ENCODE measurements at places on chromosomes 7 and 10.
A peak's percentile ranks its signal among the peaks of the same experiment; 100 is the strongest.

- no peak for DNase-seq
Observed at GRCh38 chr7:117750612-117751563, 122.4 kb downstream of the CTTNBP2 start.

GRCh38 chr7:135291809-135292253 is 58.2 kb downstream of the STRA8 start:
- no peak for DNase-seq

GRCh38 chr7:95478272-95479037 is 7.3 kb upstream of the ASB4 start:
- DNase-seq: peak; percentile 18

DNA sequence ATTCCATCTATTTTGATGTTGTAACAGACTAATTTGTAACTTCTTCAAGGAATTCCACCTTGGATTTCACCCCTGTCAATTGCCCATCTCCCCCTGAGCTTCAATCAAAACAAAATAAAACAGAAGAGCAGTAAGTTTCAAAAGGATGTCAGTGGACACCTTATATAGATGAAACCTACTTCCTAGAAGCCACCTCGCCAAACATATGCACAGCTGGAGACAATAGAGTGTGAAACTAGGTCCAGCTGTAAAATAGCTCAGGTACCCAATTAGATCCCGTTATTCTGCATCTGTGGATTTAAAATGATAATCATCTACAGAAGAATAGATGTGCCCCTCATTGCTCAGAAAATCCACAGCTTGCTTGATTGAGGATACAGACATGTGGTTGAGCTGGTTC is 598.6 kb downstream of the SH2D4B start:
- no peak for DNase-seq

DNA sequence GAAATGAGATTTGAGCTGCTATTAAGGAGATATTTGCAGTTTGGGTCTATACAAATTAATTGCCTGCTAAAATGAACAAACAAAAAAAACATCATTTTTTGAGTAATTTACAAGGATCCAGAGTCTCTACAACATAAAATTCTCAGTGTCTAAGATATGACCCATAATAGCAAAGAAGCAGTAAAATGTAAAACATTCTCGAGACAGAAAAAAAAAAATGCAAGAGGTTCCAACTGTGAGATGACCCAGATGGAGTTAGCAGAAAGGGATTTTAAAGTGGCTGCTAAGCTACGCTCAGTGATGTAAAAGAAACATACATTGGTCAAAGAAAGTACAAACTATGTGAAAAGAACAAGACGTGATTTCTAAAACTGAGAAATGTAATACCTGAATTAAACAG is 471.0 kb downstream of the SH2D4B start:
- no peak for DNase-seq

GRCh38 chr7:11858026-11858425 is 26.0 kb upstream of the THSD7A start:
- DNase-seq: no peak

- DNase-seq: no peak
Observed at GRCh38 chr7:12578930-12579640, 8.6 kb downstream of the SCIN start.

DNA sequence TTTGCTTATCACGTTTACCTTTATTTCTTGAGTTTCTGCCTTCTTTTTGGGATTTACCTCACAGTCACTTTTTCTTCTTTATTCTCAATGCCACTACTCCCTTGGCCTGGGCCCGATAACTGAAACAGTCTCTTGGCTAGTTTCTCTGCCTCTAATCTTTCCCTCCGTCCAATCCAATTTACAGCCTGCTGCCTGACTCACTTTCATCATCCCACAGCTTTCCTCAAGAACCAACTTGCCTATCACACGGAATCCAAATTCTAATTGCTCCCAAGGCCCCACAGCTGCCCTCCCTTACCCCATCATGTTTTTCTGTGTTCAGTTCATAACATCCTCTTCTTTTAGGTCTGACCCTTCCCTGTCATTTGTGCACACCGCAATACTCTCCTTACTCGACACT is 121.4 kb downstream of the HIPK2 start:
- no peak for DNase-seq

- no peak for DNase-seq
Observed at GRCh38 chr10:92327445-92328433, 36.8 kb downstream of the MARCHF5 start.

- DNase-seq: no peak
Observed at GRCh38 chr7:128422842-128423241, 13.1 kb upstream of the IMPDH1 start.

- DNase-seq: no peak
Observed at GRCh38 chr10:103498936-103499638, 5.6 kb downstream of the NEURL1 start.

GRCh38 chr10:94846204-94846603 is 83.7 kb downstream of the CYP2C19 start:
- no peak for DNase-seq

DNA sequence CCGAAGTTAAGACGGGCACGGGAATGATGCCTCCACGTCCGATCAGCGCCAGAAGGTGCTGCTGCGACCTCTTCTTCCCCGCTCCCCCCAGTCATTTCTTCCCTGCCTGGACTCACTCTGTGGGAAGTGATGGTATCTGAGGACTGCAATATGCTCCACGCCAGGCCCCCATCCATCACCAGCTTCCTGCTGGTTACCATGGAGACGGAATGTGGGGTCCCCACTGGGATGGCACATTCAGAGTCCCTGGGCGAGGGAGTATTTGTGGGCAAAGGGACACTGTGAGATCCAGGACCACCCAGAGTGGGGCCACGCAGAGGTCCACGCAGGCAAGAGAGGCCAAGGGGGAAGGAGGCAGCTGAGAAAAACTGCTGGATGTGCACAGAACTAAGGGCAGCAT is 39.7 kb downstream of the CARD11 start:
- DNase-seq: no peak

DNA sequence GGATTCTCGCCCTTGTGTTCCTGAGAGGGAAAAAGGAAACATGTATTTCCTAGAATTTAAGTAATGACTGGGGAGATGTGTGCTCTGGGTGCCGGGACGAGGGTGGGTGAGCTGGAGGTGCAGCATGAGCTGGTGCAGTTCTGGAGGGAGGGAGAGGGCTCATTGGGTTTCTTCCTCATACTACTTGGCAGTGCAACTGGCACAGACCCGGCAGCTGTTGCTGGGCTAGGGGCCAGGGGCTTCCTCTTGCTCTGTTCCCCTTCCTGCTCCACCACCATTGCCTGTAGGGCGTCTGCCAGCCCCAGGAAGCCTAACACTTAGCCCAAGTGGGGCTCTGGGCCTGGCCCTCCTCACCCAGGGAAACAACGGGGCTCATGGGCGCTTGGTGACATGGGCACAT is 5.9 kb downstream of the RET start:
- DNase-seq: no peak

- DNase-seq: no peak
Observed at GRCh38 chr7:51459809-51460208, 143.2 kb upstream of the COBL start.

DNA sequence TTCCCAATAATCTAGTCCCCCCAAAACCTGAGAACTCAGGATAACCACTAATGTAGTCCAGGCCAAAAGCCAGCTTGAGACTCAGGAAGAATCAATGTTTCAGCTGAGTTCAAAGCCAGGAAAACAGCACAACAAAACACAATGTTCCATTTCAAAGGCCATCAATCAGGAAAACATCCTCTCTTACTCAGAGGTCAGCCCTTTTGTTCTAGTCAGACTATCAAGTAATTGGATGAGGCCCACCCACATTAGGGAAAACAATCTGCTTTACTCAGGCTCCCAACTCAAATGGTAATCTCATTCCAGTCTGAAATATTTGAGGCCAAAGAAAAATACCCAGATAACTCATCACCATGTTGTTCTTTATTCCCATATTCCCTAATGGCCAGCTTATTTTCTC is 152.2 kb downstream of the SDHAF3 start:
- DNase-seq: no peak

- DNase-seq: no peak
Observed at GRCh38 chr10:92187101-92187500, 103.8 kb downstream of the CPEB3 start.

DNA sequence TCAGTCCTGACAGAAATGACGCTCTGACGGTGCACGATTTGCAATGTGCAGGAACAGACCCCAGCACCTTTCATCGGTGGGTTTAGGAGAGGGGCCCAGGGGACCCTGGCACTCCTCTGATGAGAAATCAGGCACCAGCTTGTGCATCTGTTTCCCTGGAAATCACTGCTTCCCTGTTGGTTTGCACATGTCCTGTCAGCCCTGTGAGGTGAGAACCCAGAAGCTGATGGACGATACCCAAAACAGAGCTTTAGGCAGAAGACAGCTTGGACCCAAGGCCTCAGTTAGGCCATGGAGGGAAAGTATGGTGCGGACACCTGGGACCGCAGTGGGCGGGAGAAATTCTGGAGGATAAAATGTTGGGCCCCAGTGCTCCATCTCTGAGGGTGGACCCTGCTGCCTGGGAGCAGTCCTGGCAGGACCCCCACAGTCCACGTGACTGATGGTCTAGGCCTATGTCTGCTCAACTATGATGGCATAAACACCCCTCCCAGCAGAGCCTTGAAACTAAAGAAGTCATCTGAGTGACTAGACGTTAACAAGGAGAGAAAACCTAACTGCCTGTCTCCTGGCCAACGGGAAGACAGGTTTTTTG is 242.8 kb downstream of the PTPRN2 start:
- DNase-seq: no peak

DNA sequence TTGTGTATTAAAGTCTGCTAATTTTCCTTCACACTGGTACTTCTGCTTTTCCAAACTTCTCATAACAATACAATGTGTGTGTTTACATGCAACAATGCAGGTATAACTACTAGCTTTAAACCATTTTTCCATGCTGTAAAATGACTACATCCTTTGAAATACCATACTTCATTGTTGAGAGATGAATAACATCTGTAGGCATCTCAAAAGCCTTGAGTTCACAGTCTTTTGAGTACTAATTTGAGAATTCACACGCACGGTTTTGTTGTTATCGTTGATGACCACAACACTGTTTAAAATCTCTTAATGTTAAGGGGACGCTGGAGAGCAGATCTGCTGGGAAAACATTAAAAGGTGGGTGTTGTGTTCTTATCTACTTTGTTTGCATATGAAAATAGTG is 37.4 kb downstream of the SEMA3A start:
- DNase-seq: no peak

DNA sequence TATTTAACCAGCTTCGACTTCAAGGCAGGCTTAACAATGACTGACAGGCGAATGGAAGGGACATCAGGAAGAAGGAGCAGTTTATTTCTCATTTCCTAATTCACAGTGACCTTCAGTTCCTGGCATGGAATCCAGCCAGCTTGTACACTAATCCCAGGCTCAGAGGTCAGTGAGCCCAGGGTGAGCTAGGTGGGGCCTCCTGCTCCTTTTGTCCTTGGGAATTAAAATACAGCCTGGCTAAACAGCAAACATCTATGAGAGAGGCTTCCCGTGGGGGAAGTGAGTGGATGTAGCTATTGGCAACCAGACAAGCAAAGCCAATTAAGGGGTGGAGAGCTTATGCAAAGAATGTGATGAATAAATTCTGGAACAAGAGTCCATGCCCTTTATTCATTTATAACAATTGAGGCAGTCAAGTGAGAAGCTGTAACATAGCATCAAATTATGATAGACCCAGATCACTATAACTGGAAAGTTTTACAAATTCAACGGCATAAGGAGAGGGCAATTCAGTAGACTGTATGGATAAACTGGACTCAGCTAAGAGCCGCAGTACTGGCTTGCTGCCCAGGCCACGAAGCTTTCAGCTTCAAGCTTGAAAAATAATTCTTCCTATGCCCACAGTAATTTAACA is 57.1 kb downstream of the STK17A start:
- DNase-seq: no peak

DNA sequence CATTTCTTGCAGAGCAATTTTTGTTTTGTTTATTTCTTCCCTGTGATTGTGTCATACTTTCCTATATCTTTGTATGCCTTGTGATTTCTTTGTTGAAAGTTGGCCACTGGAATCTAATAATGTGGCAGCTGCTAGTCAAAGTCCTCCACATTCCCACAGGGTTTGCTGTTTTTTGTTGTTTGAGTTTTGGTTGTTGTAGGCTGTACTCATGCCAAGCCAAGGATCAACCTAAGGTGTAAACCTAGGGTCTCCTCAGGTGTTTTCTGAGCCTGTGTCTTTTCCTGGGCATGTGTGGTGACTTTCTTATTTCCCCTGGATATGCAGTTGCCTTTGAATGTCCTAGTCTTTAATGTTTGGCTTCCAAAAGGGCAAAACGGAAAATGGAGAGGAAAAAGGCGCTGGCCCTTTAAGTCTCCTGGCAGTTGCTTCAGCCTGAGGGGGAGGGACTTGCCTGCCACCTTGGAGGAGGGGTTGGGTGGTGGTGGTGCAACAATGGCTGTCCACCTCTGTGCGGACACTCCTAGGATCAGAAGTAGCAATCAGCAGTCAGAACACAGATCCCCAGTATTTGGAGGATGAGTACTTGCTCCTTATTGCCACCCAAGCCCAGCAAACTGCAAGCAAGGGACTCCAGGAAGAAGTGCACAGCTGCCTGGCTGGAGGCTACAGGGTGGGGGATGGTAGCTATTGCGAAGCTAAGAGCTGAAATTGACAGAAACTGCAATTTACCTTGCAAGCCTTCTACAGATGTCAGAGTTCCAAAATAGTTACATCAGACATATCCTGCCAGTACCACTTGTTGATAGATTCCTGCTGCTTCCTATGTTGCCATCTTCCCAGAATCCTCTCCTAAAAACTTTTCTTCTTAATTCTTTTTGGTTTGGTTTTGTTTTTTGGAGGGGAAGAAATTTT is 5.6 kb upstream of the ZNF518A start:
- no peak for DNase-seq

DNA sequence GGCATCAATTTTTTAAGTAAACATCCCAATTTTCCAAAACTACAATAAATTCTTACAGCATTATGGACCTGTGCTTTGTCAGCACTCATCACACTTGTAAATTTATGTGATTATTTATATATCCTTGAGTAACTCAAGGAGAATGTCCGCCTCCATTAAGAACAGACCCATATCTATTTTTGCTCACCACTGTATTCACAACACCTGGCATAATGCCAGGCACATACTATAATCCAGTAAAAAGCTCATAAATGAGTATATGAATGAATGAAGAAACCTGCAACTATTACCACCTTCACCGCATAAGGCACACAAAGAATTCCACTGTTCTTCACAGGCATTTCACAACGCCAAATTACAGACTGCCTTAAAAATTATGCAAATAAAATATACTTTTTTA is 46.9 kb downstream of the MINDY3 start:
- no peak for DNase-seq

DNA sequence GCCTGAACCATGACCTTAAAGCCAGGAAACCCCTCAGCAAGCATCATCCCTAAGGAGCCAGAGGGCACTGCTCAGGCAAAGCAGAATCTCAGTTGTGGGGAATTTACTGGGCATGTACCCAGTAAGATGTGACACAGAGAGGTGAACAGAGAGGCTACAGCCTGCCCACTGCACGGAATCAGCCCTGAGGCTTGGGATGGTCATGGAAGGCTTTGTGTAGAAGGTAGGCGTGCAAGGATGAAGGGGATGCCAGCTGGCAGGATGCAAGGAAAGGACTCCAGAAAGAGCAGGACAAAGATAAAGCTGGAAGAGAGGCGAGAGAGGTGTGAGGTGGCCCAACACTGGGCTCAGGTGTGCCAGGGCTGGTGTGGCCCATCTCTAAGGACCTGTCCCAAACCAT is 2.4 kb upstream of the AIFM2 start:
- no peak for DNase-seq

- DNase-seq: no peak
Observed at GRCh38 chr7:46969303-46970130, 612.4 kb downstream of the TNS3 start.

All from caudate nucleus (tissue), 63 donors.